ENCODE measurements at places on chromosomes 12 and 14.

GRCh38 chr12:120067901-120068300 lies 48.7 kb downstream of the RAB35 start:
- DNase-seq, result no peak

GRCh38 chr12:98154850-98155249 lies 360.5 kb upstream of the TMPO start:
- no peak for DNase-seq

DNA sequence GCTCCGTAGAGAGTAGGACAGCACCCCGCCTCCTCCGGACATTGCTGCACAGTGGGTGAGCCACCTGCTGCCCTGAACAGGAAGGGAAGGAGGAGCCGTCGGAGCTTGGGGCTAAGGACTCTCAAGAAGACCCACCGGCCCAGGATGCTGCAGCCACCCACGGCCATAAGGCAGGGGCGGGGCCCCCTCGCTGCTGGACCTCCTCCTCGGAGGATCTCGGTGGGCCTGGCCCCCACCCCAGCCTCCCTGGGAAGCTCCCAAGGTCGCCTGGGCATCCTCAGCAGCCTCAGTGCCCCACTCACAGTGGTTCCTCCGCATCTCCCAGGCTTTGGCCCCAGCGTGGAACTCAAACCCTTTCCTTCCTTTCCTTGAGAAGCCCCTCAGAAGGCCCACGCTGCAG lies 68.6 kb upstream of the DIO3 start:
- no peak for DNase-seq

- DNase-seq, result no peak
These were observed 122.4 kb downstream of the TSPAN9 start for GRCh38 chr12:3199551-3200031.

DNA sequence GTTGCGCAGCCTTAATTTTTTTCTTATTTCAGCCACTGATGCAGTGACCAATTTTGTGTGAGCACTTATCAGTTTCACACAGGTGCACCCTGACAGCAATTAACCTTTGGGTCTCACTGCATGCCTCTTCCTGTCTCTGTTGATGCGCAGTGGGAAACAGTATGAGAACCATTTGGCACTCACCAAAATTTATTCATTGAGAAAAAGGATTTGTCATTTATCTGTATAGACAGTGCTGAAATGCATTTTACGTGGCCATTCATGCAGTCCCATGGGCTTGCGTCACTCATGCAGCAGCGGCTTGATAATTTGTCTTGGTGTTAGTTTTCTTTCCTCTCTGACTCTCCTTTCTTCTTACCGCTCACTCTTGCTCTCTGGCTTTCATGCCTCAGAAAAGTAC lies 157.5 kb downstream of the C12orf75 start:
- DNase-seq, result no peak

DNA sequence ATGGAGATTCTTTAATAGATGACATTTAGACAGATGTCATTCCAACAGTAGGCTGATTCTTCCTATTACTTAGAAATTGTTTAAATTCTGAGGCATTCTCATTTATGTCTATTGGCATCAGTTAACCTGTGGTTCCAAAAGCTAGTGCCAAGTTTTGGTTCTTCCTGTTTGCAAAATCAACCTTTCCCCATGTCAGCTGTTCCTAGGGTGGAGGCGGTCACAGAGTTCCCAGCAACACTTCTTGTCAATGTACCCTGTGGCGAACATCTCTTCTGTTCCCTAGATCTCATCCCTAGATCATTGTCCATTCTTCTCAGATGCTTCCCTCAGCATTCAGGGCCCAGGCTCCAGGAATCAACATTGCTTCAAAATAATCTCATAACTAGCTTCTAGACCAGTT lies 140.9 kb downstream of the PHLDA1 start:
- DNase-seq, result no peak

DNA sequence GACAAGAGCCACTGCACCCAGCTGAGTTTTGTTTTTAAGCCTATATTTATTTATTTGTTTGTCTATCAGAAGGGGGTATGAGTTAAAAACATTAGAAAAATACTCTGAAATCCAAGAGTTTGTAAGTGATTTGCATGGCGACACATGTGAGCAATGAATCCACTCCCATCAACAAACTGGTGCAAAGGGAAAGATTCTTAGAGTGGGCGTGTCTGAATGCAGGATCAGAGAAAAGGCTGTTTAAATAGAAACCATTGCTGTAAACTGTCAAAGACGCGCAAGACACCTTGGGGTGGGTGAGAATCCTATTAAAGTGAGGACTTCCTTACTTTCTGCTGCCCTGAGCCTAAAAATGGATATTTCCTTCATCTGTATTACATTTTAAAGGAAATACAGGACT lies 51.9 kb downstream of the ZFYVE26 start:
- DNase-seq, result no peak

GRCh38 chr12:52235822-52236361 lies 2.8 kb downstream of the KRT7 start:
- no peak for DNase-seq

GRCh38 chr12:54432815-54433164 lies 13.7 kb upstream of the ITGA5 start:
- DNase-seq, result no peak

DNA sequence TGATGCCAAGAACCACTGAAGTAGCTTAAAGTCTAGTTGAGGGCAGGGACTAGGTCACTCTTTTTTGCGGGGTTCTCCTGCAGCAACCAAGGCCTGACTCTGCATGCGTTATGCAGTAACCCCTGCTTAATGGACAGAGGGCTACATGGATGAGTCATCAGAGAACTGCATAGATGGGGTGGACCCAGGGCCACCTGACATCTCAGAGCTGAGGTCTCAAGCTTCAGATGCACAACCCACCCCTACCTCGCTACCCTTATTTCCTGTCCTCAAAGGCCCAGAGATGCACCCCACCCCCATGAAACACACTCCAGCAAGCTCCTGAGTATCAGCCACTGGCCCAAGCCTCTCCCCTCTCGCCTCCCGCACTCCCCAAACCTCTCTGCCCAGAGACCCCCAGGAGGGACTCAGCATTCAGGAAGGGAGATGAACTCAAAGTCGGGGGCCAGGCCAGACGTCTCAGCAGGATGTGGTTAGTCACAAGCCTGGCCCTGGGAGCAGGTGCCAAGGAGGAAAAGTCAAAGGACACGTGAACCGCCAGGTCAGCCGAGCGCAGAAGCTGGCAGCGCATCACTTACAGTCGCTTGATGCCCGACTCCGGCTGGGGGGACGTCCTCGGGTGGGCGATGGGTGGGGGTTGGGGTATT lies 25.8 kb downstream of the SNRNP35 start:
- DNase-seq, result no peak

DNA sequence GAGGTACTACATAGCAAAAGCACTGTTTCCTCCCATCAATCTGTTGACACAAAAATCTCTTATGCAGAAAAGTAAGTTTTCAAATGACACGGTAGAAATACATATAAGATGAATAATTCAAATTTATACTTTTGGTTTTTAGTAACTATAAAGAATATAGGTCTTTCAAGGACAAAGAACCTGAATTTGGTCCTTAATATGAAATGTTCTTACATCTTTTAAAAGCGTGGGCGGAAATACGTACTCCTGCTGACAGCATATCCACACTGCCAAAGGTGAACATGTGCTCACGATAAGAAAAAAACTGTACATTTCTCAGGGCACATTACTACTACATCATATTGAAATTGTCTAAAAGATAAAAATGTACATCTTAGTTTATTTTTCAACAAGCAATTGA lies 127.6 kb downstream of the FOXN3 start:
- no peak for DNase-seq

GRCh38 chr14:105563347-105563737 lies 37.0 kb downstream of the TMEM121 start:
- no peak for DNase-seq

GRCh38 chr12:114431902-114432301 lies 26.0 kb upstream of the TBX5 start:
- no peak for DNase-seq

- DNase-seq, result no peak
These were observed 219.9 kb downstream of the CHST11 start for GRCh38 chr12:104676636-104677035.

DNA sequence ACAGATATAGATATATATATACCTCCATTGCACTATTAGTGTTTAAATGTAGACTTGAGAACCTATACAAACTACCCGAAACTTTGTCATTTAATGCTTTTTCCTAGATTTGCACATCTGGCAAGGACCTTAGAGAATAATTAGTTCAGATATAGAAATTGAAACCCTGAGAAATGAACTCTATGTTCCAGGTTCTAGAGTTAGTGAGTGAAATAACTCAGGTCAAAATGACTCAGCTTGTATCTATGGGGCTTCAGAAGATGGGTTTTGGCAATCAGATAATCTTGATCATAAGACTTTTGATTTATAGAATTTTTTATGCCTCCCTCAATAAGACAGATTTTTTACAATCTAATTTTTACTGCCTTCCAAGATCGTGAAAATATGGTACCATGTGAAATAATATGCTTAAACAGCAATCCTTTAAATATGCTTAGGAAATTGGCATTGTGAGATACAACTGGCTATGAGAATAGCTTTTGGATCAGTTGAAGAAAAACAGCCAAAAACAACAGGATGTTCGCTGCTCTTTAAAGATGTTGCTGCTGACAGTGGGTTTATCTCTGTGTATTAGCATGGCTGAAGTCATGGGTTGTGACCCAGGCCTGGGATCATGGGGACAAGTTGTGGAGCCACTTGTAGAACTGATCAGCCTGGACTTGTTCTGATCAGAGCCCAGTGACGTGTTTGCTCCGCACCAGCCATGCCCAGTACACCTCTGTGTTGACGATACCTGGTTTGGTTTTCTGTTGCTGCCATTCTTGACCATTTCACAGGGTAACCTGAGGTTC lies 63.6 kb downstream of the TTLL5 start:
- no peak for DNase-seq

- peak; percentile 63 for DNase-seq
These were observed 802 bp downstream of the SUSD6 start for GRCh38 chr14:69612014-69612782.

DNA sequence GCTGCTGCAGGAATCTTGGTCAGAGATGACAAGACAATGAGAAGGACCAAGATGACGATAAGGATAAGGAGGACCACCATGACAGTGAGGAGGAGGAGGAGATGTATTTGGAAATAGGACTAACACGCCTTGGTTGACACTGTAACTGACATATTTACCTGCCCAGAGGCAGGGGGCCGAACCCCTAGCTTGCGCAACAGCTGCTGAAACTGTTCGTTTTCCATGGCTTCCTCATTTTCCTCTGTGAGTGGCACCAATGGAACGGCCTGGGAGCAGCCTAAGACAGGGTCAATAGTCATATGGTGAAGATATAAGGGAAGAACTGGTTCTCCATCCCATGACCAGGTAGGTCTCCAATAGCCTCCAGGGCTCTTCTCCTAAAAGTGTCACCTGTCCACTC lies 28.8 kb downstream of the TIMELESS start:
- DNase-seq, result no peak

GRCh38 chr12:103952497-103952896 lies 13.2 kb upstream of the TDG start:
- DNase-seq, result no peak

GRCh38 chr12:46266869-46267574 lies 1.8 kb downstream of the SLC38A1 start:
- DNase-seq, result peak; percentile 39

GRCh38 chr14:73634011-73634833 lies 10.6 kb upstream of the DNAL1 start:
- no peak for DNase-seq

GRCh38 chr12:108449478-108449877 lies 65.6 kb upstream of the FICD start:
- no peak for DNase-seq

- no peak for DNase-seq
These were observed 59.7 kb upstream of the FAM222A start for GRCh38 chr12:109653890-109654289.

GRCh38 chr12:51917041-51917590 lies 9.8 kb downstream of the ACVRL1 start:
- DNase-seq, result no peak

- DNase-seq, result no peak
These were observed 175.1 kb downstream of the NRXN3 start for GRCh38 chr14:78345131-78345744.

- no peak for DNase-seq
These were observed 198.4 kb downstream of the NELL2 start for GRCh38 chr12:44677724-44678123.

- DNase-seq, result no peak
These were observed 678.5 kb upstream of the TBX3 start for GRCh38 chr12:115362339-115362976.

- no peak for DNase-seq
These were observed 637.8 kb downstream of the DIO2 start for GRCh38 chr14:79573486-79573885.

DNA sequence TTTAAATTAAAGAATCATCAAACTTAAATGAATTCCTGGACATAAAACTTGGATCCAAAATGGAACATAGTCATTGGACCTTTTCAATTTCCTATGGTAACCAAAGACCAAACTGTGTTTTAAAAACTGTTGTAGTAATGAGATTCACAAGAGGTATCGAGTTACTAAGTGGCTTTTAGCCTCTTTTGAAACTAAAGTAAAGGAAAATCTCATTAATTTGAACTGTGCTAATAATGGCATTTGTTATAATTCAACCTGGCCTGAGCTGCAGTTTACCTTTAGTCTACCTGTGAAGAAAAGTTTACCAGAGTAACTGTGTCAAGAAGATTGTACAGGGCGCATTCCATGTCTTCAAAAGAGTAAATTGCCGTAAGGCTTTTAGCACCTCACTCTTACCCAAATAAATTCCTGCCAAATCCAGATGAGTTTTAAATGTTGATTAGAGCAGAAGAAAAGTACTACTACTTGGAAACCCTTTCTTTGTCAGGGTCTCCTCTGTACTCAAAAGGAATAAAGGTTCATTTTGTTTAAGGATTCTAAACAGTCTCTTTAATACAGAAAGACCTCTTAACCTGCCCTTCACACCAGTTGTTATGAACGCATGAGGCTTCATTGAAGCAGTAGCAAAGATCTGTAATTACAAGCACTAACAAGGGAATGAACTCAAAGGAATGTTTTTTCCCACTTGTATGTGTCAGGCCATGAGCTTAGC lies 17.1 kb upstream of the MED13L start:
- DNase-seq, result no peak

DNA sequence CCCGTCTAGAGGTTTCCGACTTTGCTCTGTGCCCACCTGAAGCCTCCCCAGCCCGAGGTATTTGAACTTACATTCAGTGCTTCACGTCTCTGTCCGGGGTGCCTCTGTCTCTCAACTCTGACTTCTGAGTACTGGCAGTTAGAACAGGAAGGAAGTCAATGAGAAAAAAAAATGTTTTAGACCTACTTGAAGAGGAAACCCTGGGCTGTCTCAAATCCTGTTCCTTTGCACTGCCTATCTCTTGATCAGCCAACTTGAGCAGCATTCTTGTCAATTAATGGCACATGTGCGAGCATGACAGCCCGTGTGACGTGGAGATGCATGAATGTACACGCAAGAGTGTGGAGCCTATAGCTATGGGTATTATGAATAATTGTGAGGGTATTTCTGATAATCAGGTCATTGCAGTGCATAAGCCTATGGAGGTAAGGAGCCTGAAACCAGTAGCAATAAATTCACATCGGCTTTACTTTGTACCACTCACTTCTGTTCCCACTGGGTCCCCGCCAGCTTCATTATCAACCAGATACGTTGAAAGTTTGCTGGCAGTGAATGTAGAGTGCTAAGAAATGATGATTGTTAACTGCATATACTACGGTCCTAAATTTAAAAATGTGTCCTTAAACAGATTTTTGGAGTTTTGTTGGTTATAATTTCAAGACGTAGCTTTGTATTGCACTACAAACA lies at the start of gene ARHGDIB:
ARHGDIB (minus strand) TSS at position 136 of the 687 bp plus-strand sequence. CDS start 10,889 bp downstream, outside the sequence.
- peak; percentile 69 for DNase-seq

GRCh38 chr14:59272633-59273032 lies 84.2 kb downstream of the DAAM1 start:
- DNase-seq, result no peak

- DNase-seq, result no peak
These were observed 10.7 kb upstream of the NEUROD4 start for GRCh38 chr12:55008944-55009585.

GRCh38 chr12:12474931-12475795 lies 87.5 kb downstream of the DUSP16 start:
- DNase-seq, result peak; percentile 38

All from suppressor macrophage treated with lipopolysaccharide for 1 hour (primary cell).